Naive thymus-derived CD4-positive, alpha-beta T cell (primary cell): ENCODE measurements at places on chromosomes 7 and 10. TPM values are rescaled to one million over a fixed set of nuclear protein-coding genes. Genes with fewer than 3 reads are reported as not detected.

DNA sequence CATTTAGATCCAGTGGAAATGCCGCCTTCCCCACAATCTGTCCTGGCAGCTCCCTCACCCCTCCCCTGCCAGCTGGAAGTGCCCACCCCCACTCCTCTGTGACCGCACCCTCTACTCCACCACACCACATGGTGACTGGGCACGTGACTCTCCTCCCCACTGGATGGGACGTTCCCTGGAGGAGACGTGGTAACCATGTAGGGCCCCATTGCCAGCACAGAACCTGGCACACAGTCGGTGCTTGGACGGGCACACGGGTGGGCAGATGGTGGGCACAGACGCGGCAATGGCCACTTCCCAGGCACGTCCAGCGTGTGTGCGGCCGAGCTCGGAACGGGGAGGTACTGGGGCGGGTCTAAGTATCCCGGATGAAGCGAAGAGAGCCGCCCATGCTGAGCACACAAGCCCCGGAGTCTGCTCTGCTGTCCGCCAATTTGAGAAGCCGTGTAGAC lies 245.6 kb downstream of the MAD1L1 start:
- no peak overlapping the region for H3K4me3 ChIP-seq
- H3K36me3 ChIP-seq = no peaks in the 10 kb centered on the region
- DNase-seq = no peak

DNA sequence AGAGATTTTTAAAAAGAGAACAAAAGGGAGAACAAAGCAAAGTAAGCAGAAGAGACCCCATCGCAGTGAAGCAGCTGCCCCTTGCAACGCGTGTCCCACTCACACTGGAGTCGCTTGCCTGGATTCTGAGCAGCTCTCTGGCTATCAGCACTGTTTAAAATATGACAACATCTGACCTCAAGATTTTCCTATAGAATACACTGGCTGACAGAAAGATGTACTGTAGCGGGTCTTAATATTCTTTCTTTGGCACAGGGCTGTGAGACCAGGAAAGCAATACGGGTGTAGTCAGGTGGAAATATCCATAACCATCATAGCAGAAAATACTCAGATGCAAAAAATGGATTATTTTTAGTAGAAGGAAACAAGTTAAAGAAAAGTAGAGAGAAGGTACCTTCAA lies 125.7 kb upstream of the TNS3 start:
- no peak overlapping the region for H3K4me3 ChIP-seq
- no peaks in the 10 kb centered on the region for H3K27me3 ChIP-seq
- H3K27ac ChIP-seq = no peak overlapping the region
- DNase-seq = no peak
- H3K4me1 ChIP-seq = no peaks in the 10 kb centered on the region
- no peaks in the 10 kb centered on the region for H3K36me3 ChIP-seq

- no peak overlapping the region for H3K27ac ChIP-seq
- no peak for DNase-seq
- H3K4me1 ChIP-seq = no peaks in the 10 kb centered on the region
- H3K36me3 ChIP-seq = no peaks in the 10 kb centered on the region
Measured at GRCh38 chr7:158390460-158390859, 197.2 kb downstream of the PTPRN2 start.

GRCh38 chr10:21501091-21501490 lies 24.4 kb downstream of the SKIDA1 start:
- no peaks in the 10 kb centered on the region for H3K36me3 ChIP-seq
- DNase-seq = no peak
- H3K27me3 ChIP-seq = no peaks in the 10 kb centered on the region
- H3K4me1 ChIP-seq = peaks cover 6% of the 10 kb centered on the region

DNA sequence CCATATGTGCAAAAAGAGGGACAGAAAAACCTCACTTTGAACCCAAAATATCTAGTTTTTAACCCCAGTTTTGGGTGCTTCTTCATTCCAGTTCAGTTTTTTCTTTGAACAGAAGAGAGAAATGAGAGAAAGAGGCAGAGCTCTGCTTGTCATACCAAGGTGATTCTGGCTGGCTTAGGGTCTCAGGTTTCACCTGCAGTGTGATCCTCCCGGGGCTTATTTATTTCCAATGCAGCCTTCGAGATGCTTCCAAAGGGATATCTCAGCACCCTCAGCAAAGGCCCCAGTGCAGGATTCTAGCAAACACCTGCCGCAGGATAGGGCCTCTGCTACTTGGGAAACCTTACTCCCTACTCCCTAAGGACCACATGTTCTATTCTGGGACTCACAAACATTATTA lies 131.3 kb downstream of the WDR11 start:
- H3K4me1 ChIP-seq = no peaks in the 10 kb centered on the region
- H3K36me3 ChIP-seq = no peaks in the 10 kb centered on the region
- H3K27ac ChIP-seq = no peak overlapping the region
- DNase-seq = no peak
- peaks cover 9% of the 10 kb centered on the region for H3K27me3 ChIP-seq

DNA sequence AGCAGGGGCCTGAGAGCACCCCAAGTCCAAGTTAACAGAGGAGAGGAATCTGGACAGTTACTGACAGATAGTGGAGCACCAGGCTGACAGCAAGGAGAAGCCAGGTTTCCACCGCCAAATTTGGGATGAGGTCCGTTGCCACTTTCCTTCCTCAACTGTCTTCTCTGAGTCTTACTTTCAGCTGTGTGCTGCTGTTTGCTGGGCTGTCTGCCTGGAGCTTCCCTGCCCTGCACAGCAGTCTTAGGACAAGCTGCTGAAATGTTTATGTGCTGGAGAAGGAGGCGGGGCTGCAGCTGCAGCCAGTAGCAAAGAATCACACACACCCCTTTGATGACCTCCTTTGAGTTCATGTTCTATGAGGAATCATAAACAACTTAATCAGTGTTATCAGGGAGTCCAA lies 17.4 kb upstream of the CYP3A7 start:
- H3K4me3 ChIP-seq = no peak overlapping the region
- H3K27ac ChIP-seq = no peak overlapping the region
- no peak for DNase-seq
- no peaks in the 10 kb centered on the region for H3K4me1 ChIP-seq
- no peaks in the 10 kb centered on the region for H3K36me3 ChIP-seq

GRCh38 chr10:32437334-32437733 lies 8.6 kb upstream of the CCDC7 start:
- peaks cover 10% of the 10 kb centered on the region for H3K4me1 ChIP-seq
- no peak overlapping the region for H3K27ac ChIP-seq
- H3K36me3 ChIP-seq = no peaks in the 10 kb centered on the region
- no peaks in the 10 kb centered on the region for H3K27me3 ChIP-seq
- no peak overlapping the region for H3K4me3 ChIP-seq

DNA sequence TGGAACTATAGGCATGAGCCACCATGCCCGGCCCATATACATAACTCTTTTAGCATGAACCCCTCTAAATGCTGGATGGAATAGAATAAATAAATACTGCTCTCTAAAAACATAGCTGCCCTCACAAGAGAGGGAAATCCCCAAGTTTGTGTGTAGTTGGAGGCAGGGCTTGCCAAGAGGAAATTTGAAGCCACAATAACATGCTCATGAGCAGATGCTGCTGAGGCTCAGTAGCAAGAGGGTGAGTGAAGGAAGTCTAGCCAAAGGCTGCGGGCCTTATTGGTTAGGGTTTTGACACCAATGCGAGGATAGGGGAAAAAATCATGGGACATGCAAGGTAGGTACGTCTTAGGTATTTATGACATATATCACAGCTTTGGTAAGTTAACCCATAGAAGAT lies 17.3 kb downstream of the TPK1 start:
- DNase-seq = peak; percentile 76
- peaks cover 37% of the 10 kb centered on the region for H3K4me1 ChIP-seq
- H3K27me3 ChIP-seq = no peaks in the 10 kb centered on the region
- H3K4me3 ChIP-seq = no peak overlapping the region

GRCh38 chr10:14736600-14737081 lies 38.1 kb downstream of the FAM107B start:
- H3K27ac ChIP-seq = no peak overlapping the region
- DNase-seq = no peak
- H3K4me3 ChIP-seq = no peak overlapping the region
- H3K36me3 ChIP-seq = no peaks in the 10 kb centered on the region
- no peaks in the 10 kb centered on the region for H3K27me3 ChIP-seq
- no peaks in the 10 kb centered on the region for H3K4me1 ChIP-seq

DNA sequence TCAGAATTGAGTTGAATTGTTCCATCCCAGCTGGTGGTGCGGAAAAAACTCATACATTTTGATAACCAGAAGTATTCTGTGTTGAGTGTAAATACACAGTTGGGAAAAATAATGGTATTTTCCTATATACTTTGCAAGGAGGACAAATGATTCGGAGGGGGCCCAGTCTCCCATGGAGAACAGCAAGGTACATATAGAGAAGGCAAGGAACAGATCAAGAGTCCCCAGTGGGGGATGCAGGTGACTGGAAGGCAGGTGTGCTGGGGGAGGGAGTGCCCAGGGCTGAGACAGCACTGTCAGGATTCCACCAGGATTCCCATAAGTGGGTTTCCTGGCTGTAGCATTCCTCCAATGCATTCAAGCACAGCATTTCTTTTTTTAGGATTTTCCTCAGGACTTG lies 10.8 kb upstream of the ADCY1 start:
- DNase-seq = no peak
- no peaks in the 10 kb centered on the region for H3K36me3 ChIP-seq
- H3K27ac ChIP-seq = no peak overlapping the region
- no peak overlapping the region for H3K4me3 ChIP-seq
- H3K4me1 ChIP-seq = no peaks in the 10 kb centered on the region

HABP2 gene
- total RNA-seq = not detected
